ENCODE measurements at places on chromosomes 6 and 20.

GRCh38 chr6:165686596-165687365 lies 23.7 kb upstream of the PDE10A start:
- no peak for DNase-seq

- no peak for DNase-seq
These were observed 38.2 kb downstream of the MBOAT1 start for GRCh38 chr6:20173833-20174792.

GRCh38 chr20:41331731-41332130 lies 8.9 kb upstream of the LPIN3 start:
- DNase-seq: no peak

- no peak for DNase-seq
These were observed at the start of gene HCRTR2 for GRCh38 chr6:55174211-55175026. Gene HCRTR2 (plus strand): TSS chr6:55174515. CDS start chr6:55174588, 73 bp downstream.

DNA sequence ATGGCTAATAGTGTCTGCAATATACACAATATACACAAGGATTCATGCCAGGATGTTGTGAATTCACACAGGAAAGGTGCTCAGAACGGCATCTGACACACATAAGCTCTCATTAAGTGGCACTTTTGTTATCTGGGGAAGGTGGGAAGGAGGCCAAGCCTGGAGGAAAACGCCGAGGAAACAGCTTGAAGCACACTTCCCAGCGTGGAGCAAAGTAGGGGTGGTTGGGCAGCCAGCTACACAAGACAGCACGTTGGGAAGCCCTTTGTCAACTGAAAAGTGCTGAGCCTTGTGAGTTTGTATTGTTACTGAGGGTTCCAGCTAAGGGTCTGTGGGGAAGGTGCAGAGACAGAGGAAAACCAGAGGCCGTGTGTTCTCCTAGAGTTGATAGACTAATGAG lies 181.0 kb downstream of the ZMYND8 start:
- no peak for DNase-seq

- DNase-seq: peak; percentile 56
These were observed at the start of gene POM121L2 for GRCh38 chr6:27312146-27312949. Gene POM121L2 (minus strand): TSS chr6:27312273. CDS start chr6:27312170, 103 bp downstream.

DNA sequence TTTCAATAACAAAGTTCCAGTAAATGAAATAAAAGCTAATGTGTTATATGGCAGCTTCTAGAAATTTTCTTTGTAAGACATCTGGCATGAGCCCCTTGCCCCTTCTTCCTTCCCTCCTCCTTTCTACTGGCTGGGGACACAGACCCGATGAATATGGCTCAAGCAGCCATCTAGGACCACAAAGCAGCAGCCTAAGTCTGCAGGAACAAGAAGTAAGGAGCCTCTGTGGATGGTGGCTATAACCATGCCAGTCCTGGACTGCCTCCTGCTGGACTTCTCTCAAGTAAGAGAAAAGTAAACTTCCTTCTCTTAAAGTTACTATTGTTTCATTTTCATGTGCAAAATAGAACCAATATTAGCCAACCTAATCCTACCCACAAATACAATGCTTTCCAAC lies 114.9 kb upstream of the DST start:
- no peak for DNase-seq

- no peak for DNase-seq
These were observed at the start of gene NFATC2 for GRCh38 chr20:51542571-51543421. Gene NFATC2 (minus strand): TSS chr20:51542719. CDS start chr20:51542499, 220 bp downstream.

GRCh38 chr20:39242614-39243013 lies 280.5 kb downstream of the DHX35 start:
- no peak for DNase-seq

DNA sequence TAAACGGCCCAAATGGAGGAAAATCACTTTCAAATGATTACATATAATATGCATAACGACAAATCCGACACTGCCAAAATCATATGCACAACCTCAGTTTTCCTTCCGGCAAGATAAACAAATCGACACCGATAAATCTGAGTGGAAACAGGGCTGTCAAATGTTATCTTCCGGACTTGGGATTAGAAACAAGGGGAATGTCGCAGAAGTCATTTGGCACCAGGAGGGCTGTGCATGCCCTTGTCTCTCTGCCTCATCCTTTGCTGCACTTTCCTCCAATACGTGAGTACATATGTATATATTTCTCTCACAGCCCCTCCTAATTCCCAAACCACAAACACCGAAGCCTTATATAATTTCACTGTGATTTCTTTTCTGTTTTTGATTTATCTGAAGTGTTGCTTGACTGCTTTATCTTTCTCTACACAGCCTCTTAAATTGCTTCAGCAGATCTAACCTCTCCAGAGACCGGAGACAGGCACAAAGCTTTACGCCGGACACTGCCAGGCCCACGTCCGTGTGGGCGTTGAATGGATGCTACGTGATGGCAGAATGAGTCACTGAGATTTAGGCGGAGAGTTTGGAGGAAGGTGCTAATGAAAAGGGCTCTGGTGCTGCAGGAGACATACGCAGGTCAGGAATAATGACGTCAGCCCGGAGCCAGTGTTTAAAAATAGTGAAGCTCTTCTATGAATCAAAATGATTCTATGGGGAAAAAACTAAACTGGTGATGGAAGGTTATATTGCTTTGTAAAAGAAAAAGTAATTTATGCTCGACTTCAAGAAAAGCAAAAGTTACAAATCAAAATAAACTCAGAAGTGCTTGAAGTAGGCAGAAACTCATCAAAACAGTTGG lies 21.0 kb upstream of the PRELID3B start:
- no peak for DNase-seq

DNA sequence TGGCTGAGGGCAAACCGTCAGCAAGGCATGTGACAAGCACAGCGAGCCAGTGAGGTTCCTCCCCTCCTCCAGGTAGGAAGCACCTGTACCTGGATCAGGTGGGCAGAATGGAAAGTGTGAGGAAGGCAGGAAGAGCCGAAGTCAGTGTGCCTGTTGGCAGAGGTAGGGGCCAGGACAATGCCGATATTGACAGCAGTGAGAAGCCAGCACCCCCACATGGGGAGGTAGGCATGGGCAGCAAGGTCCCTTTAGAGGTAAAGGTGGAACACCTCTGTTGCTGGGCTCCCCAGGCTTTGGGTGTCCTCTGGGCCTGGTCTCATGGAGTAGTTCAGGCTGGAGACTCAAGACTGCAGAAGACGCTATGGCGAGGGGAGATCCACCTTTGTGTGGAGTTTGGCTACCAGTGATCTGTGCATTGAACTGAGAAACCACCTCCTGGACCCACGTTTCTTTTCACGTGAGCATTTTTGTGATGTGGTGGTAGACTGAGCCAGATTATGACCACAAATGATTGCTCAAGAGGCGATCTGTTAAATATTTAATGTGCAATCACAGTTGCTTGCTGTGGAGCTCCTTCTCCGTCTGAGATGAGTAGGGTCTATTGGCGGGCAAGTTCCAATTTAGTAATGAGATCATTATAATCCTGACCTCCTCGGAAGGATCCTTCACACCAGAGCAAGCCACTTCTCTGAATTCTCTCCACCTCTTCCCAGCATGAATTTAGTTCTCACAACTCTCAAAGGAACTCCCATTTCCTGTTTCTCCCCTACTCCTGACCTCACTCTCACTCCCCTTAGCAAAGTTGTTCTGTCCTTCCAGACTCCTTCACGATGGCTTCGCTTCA lies 174.8 kb downstream of the CDH26 start:
- DNase-seq: no peak

GRCh38 chr20:62327726-62328495 lies 25.1 kb downstream of the ADRM1 start:
- DNase-seq: no peak

GRCh38 chr6:2630359-2630758 lies 120.4 kb downstream of the MYLK4 start:
- peak; percentile 88 for DNase-seq

DNA sequence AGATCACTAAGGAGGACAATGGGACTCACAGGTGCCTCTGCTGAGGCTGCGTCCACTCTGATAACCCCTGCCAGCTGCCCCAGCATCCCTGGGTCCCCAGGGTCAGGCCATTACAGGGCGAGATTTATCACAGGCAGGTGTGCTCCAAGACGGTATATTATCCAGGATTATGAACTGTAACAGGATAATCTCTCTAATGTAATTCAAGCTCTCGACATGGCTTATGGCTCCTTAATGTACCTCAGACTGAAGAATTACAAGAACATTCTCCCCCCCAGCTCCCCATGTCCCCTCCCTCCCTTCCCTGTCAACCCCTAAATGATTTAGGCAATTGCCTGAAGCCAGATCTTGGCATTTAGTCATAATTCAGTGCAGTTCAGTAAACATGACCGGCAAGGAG lies 86.8 kb downstream of the NCR2 start:
- no peak for DNase-seq

DNA sequence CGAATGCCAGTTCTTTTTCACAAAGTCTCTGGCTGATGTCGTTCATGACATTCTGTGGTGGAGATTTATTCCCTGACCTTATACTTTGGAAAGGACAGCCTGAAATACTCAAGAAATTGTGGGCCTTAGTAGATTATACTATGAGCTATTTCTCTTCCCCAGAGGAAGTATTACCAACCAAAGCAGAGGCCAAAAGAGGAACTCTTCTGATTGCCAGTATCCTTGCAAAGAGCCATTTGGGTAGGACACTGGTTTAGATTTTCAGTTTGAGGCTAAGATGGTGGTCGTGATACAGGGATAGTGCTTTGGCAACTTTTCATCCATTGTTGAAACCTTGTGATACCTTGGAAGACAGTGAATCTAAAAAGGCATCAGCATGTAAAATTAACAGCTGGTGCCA lies 327.3 kb downstream of the HACE1 start:
- DNase-seq: no peak

GRCh38 chr6:169539176-169539897 lies 162.5 kb downstream of the WDR27 start:
- no peak for DNase-seq

GRCh38 chr6:43784049-43784855 lies 14.2 kb downstream of the VEGFA start:
- no peak for DNase-seq

- DNase-seq: no peak
These were observed 1263.3 kb upstream of the EYS start for GRCh38 chr6:66970373-66970772.

DNA sequence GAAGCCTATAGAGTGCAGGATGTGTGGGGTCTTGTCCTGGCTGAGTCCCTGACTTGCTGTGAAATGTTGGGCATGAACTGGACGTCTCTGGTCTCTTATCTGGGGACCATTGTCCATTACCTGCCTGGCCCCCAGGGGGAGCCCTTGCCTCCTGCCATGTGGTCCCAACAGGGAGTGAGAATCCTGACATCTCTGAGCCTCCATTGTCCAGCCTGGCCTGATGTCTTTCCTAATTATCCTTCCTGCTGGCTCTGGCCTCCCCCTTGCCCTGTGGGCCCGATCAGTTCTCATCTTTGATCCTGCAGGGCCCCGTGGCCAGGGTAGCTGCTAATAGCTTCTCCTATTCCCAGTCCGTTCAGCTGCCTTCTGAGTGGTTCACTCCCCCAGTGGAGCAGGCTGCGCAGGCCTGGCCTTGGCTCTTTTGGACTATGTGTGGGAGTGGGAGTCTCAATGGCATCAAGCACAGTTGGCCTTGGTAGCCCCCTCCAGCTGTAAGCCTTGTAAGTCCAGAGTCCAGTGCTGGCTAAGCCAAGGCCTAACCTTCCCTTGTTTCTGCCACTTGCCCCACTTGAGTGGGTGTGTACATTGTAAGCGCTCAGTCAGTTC lies 77.9 kb upstream of the RALY start:
- DNase-seq: no peak

DNA sequence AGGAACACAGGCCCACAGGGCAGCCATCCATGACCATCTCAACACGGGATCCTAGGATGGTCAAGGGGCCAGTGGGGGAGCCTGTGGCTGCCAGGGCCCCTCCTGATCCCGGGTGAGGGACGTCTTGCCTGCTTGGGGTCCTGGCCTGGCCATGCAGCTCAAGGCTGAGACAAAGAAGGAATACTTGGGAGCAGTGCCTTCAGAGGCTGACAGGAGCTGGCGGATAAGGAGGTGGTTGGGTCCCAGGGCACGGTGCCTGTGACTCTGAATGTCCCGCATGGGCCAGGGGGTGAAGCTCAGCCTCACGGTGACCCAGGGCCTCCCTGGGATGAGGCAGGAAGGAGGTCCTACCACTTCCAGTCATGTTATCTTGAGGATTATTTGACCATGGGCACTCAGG lies 95.2 kb downstream of the SMOC2 start:
- no peak for DNase-seq

DNA sequence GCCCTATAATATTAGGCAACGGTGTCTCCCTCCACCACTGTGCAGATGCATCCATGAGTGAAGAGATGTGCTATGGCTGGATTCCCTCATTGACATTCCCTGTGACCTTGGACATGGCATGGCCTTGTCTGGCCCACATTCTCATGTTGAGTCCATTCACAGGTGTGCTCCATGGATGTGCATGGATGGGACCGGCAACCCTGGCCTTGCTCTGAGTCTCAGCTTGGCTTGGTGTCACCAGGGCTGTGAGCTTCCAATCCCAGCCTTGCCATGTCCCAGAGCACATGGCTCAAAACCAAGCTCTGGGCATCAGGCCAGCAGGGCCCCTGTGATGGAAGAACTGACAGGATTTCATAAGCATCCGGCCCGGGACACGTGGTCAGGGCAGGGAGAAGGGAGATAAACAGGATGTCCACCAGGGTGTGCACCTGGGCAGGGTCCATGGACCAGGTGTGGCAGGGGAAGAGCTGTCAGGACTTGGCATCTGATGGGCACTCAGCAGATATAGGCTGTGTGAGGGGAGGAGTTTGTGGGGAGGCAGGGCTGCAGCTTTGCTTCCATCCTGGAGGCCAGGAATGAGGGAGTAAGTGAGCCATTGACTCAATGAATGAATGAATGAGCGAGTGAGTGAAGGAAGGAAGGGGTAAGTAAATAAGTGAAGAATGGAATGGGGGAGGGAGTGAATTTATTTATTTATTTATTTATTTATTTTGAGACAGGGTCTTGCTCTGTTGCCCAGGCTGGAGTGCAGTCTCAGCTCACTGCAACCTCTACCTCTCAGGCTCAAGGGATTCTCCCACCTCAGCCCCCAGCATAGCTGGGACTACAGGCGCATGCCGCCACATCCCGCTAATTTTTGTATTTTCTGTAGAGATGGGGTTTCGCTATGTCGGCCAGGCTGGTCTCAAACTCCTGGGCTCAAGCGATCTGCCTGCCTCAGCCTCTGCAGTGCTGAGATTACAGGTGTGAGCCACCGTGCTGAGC lies 15.7 kb downstream of the NRSN2 start:
- peak; percentile 95 for DNase-seq

- no peak for DNase-seq
These were observed 42.8 kb downstream of the MDGA1 start for GRCh38 chr6:37654727-37655500.

- DNase-seq: no peak
These were observed 49.1 kb downstream of the PLAGL1 start for GRCh38 chr6:143958839-143959399.

GRCh38 chr6:117818449-117818848 lies 88.6 kb upstream of the SLC35F1 start:
- no peak for DNase-seq

GRCh38 chr6:155147958-155148663 lies 115.7 kb upstream of the CLDN20 start:
- DNase-seq: no peak
